ENCODE measurements at places on chromosomes 5 and 9.
A peak's percentile ranks its signal among the peaks of the same experiment; 100 is the strongest.

- no peak for DNase-seq
These were observed 53.2 kb upstream of the SLC25A51 start for GRCh38 chr9:37956904-37957663.

GRCh38 chr5:100577506-100577905 lies 42.3 kb downstream of the FAM174A start:
- DNase-seq, result no peak

DNA sequence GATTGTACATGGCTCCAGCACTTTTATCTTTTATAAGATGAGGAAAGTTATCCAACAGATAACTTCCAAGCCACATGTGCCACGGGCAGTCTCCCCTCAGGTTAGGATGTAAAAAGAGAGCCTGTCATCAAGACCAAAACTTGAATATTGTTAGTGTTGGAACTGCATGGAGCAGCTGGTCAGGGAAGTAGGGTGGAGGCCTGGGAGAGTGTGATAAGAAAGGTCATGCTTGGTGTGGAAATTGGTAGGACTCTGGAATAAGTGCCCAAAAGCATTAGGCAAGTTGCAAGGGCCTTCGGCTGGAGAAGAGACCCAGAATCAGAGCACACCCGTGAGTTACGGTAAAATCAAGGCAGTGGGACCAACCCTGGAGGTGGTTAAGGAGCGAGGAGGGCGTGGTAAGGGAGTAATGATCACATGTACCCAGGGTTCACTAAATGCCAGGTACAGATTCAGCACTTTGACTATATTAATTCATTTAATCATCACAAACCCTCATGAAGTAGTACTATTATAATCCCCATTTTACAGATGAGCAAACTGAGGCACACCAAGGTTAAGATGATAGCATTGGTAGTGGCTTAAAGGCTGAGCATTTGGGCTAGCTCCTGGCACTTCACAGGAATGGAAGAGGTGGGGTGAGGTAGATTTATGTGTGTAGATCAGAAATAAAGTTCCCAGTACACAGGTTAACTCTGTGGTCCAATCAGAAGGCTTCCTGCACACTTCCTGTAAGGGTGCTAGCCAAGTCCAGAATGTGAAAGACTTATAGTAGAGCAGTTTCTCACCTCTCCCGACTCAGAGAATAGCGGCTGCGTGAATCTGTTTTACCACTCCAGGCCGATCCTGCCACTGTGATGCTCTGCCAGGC lies 96.5 kb upstream of the ZNF608 start:
- DNase-seq, result no peak

GRCh38 chr5:31244921-31245320 lies 51.4 kb downstream of the CDH6 start:
- no peak for DNase-seq

- no peak for DNase-seq
These were observed 81.2 kb downstream of the PHAX start for GRCh38 chr5:126681970-126682369.

DNA sequence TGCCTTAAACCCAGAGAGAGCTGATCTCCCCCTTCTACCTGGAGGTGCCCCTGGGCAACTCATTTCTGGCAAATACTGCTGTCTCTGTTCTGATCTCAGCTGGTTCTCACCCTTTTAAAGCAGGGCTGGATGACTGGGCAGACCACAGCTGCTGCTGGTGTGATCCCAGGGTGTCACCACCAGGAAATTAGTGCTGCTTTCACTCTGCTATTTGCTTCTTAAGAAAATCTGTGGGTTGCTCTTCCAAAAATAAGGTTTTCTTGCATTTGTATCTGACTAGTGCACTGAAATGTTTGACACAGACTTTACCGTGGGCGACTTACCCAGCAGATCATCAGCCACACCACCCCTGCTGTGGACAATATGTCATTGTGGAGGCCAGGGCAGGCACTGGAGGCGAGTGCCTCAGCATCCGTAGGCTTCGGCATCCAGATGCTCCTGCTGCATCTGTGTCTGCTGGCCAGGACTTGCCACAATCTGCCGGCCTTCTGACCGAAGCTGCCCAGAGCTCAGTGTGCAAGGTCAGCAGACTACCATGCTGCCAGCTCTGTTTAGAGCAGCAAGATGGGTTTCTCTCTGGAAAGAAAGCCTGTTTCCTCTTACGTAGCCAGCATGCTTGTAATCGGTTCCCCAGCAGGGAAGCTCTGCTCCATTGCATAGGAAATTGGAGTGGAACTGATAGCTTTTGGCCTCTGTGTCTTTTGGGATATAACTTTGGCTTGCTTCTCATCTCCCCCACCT lies 13.6 kb downstream of the ARHGAP26 start:
- peak; percentile 70 for DNase-seq

GRCh38 chr9:14312719-14313377 lies 1.1 kb downstream of the NFIB start:
- no peak for DNase-seq

GRCh38 chr5:73388306-73388684 lies 60.3 kb downstream of the FOXD1 start:
- DNase-seq, result no peak

- no peak for DNase-seq
These were observed 616.0 kb upstream of the EDIL3 start for GRCh38 chr5:85000671-85001070.

DNA sequence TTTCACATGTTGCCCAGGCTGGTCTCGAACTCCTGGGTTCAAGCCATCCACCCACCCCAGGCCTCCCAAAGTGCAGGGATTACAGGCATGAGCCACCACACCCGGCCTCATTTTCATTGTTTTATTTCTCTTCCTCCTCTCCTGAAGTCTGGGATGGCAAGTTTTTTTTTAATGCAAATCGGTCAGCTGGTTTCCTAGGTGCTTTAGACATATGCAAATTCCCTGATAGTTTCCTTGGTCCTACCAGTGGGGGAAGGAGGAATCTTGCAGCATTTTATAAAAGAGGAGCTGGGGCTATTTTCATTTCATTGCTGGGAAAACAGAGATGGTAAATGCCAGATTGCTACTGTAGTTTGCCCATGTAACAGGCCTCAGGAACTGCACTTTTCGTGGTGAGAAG lies 179.4 kb downstream of the ACTL7B start:
- DNase-seq, result no peak

DNA sequence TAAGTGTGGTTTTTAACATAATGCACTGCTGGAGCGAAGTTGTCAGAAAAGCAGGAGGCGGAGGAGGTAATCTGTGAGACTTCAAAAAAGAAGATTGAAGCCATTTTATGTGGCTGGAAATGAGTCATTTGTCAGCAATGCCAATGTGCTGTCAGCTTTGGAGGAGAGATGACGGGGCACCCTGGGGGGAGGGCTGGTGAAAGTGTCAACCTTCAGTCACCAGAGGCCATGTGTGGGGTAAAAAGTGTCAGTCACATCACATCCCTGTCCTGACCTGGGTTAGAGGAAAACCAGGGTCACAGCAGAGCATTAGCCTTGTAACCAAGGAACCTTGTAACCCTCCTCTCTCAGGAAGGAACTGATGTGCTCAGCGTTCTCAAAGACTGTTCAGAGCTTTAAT lies 59.1 kb downstream of the TLR4 start:
- DNase-seq, result no peak

DNA sequence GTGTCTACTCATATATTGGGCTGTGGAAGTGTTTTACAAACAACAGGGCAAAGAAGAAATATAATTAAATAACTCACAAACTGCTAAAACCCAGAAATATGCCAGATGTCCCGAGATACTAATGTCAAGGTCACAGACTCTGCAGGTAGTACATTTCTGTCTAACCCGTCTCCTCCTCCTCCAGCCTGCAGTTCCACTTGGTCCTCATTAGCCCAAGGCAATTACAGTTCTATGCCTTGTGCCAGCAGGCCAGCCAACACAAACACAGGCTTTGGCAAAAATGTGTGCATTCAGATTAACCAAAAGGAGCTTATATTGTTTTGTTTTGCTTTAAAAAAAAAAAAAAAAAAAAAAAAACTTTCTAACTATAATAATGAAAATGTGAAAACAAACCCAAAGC lies 148.8 kb downstream of the MYO10 start:
- no peak for DNase-seq

- no peak for DNase-seq
These were observed 641.6 kb downstream of the NR2F1-AS1 start for GRCh38 chr5:92939428-92939827.

- no peak for DNase-seq
These were observed 67.7 kb upstream of the CCL21 start for GRCh38 chr9:34777666-34778065.

DNA sequence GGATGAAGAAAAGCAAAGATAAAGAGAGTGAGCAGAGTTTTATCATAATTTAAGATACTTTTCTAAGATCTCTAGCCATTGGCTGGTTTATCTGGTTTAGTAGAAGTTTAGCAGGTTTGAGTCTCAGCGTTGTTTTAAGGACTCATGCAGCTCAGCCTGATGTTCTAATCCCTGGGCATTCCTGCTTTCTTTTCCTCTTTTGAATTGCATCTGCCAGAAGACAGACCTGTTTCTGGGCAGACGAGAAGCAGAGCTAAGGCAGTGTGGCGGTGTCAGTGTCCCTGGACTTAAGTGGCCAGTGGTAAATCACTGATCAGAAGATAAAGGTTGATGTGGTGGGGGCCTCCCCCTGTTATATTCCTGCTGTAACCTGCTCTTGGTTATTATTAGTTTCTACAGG lies 138.6 kb downstream of the ADCY2 start:
- no peak for DNase-seq

All from stimulated activated CD4-positive, alpha-beta T cell treated with anti-CD3 and anti-CD28 coated beads, Interleukin-4, amount 100 ng/mL, for 24 hours (primary cell).